ENCODE measurements at places on chromosomes 11 and 22.
A peak's percentile ranks its signal among the peaks of the same experiment; 100 is the strongest.

GRCh38 chr11:46894506-46894905 is 23.8 kb downstream of the LRP4 start:
- no peak for DNase-seq

DNA sequence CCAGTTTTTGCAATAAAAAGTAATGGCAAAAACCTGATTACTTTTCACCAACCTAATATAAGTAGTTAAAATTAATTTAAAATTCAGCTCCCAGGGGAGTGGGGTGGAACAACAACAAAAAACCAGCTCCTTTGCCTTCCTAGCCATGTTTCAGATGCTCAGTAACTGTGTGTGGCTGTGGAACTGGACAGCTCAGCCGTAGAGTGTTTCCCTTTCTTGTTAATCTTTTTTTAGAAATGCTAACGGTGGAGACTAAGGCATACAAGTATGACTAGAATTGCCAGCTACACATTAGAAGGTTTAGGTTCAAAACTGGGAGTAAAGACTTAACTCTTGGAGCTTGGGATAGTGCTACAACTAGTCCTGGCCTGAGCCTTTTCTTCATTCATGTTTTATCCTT is 45.0 kb downstream of the PPP6R3 start:
- no peak for DNase-seq

DNA sequence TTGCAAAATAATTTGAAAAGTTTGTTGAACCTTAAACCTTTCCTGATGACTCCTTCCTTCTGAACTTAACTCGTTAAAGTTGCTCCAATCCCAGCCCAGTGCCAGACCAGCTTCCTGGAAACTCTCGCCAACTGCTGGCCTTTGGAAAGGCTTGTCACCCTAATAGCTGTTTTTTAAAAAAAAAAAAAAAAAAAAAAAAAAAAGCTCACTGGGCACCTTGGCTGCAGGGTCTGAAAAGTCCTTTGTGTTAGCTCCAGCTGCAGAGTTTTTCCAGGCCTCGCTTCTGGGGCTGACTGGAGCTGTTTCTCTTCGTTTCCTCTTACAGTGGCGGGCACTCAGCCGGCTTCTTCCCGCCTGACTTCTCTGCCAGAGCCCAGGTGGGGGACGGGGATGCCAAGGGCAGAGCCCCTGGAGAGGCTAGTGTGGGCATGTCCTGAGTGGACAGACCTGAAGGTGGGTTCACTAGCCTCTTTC is 25.1 kb downstream of the KCNQ1OT1 start:
- no peak for DNase-seq

GRCh38 chr11:17591293-17591692 is 44.2 kb downstream of the OTOG start:
- no peak for DNase-seq

- no peak for DNase-seq
Measured at GRCh38 chr22:27378311-27378800, 423.2 kb downstream of the MN1 start.

GRCh38 chr11:114265122-114265878 is 30.9 kb upstream of the NNMT start:
- no peak for DNase-seq

- DNase-seq = no peak
Measured at GRCh38 chr22:30445438-30446145, 20.0 kb downstream of the MTFP1 start.

GRCh38 chr22:36154423-36154945 is 6.1 kb downstream of the APOL3 start:
- no peak for DNase-seq

GRCh38 chr11:130213143-130213978 is 53.8 kb downstream of the ST14 start:
- DNase-seq = peak; percentile 58

DNA sequence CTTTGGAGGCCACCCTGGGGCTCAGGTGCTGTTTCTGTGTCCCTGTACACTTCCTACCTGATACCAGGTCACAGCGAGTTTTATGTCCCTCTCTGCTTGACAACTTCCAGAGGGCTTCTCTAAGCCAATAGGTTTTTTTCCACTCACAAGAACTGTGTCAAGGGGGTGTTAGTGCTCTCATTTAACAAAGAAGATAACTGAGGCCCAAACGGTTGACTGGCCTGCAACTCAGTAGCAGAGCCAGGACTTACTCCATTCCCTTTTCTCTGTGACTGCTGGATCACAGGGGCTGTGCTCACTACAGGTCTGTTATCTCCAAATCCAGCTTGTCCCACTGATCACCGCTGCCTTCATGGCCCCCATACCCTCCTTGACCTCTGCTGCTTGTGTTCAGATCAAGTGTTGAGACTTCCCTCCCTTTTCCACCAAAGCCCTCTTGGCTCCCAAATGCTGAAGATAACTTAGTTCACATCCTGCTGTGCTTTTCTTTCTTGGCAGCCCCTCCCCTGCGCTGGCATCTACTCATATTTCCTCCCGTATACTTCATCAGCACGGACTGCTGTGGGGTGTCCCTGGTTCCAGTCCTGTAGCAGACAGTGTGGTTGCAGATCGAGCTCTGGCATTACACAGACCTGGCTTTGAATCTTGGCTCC is 41.3 kb downstream of the POU2F3 start:
- no peak for DNase-seq

DNA sequence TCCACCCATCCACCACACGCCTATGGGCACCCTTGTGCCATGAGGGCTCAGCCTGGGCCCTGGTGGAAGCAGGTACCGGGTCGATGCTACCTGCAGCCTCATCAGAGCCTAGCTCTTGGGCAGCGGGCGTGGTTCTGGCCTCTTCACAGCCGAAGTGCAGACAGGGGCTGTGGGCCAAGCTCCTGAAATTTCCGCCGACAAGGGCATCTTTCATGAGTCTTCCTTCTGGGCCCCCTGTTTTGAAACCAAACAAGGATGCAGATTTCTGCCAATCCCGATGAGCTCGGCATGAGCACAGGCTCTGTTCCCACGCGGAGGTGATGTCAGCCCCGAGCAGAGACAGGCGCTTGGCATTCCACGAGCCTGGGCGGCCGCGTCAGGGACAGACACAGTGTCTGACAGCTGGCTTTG is 22.6 kb upstream of the MGAT3 start:
- DNase-seq = no peak

DNA sequence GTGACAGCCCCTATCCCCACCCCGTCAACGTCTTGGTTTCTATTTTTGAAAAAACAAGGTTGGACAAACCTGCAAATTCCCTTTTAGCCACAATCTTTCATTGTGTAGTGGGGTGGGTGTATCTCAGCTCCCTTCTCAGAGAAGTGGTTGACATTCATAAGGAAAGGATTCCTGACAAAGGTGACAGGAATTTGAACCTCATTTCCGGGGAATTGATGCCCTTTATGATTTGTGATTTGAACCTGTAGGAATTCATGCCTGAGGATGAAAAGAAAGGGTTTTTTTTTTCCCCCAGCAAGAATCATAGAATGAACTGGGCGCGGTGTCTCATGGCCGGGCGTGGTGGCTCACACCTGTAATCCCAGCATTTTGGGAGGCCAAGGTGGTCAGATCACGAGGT is 14.5 kb downstream of the YPEL4 start:
- no peak for DNase-seq

DNA sequence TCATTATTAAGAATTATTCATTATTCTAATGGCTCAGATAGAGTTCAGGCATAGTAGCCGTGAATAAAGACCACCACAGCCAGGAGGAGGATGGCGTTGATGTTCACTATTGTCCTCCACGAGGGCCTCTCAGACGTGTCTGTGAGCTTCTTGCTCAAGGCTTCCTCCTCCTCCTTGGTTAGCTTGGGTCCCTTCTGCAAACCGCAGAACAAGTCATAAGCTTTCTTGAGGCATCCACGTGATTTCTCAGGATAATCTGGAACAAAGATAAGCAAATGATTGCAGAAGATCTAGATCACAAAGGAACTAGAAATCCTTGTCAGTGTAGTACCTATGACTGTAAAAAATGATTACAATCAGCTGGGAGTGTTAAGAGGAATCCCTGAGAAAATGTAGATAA is 13.6 kb upstream of the RFPL2 start:
- DNase-seq = peak; percentile 50

DNA sequence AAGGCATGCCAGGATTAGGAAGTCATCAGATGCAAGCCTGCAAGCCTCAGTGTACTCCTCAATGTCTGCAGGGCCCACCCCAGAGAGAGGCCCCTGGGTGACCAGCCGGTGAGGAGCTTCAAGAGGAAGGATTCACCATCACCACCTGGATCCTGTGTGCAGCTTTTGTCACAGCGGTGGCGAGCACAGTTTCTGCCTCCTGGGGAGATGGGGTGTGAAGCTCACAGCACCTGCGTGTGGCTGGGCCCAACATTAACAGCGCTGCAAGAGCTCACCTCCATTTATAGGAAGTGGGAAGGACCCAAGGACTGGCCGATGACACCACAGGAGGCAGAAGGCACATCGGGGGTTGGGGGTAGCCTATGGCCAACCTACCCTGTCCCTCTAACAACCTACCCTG is 235.3 kb downstream of the CTTN start:
- no peak for DNase-seq

DNA sequence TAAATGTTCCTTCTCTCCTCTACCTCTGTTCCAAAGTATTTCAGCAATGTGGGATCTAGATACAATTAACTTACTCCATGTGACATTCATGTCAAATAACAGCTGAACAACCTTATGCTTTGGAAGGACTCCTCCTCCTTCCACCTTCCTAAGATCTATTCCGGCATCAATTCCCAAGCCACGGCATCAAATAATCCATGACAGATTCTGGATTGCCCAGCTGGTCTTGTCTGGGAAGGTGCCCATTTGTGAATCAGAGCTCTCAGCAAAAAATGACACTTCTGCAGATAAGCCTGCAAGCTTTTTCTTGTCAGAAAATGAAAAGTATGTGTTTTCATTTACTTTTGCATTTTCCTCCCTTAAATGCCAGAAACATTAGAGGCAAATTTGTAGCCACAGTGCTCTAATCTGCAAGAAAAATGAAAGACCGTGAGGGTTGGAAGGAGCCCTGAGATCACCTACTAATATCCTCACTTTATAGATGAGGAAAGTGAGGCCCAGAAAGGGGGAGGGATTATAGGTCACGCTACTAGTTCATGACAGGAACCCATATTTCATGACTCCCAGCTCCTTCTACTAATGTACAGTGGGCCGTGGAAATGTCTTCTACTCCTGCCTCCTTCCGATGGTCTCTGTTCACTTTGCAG is 124.0 kb downstream of the ME3 start:
- DNase-seq = no peak

GRCh38 chr22:31715147-31715778 is 34.7 kb downstream of the PRR14L start:
- DNase-seq = no peak

DNA sequence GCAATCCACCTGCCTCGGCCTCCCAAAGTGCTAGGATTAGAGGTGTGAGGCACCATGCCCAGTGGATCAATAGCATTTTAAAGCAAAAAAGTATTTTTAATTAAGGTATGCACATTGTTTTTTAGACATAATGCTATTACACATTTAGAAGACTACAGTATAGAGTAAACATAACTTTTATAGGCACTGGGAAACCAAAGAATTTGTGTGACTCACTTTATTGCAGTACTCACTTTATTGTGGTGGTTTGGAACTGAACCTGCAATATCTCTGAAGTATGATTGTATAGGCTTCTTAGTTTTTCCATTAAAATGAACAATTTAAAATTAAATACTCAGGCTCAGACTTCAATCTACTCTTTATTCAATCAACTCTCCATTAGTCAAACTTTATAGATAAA is 17.5 kb upstream of the CD3E start:
- no peak for DNase-seq

DNA sequence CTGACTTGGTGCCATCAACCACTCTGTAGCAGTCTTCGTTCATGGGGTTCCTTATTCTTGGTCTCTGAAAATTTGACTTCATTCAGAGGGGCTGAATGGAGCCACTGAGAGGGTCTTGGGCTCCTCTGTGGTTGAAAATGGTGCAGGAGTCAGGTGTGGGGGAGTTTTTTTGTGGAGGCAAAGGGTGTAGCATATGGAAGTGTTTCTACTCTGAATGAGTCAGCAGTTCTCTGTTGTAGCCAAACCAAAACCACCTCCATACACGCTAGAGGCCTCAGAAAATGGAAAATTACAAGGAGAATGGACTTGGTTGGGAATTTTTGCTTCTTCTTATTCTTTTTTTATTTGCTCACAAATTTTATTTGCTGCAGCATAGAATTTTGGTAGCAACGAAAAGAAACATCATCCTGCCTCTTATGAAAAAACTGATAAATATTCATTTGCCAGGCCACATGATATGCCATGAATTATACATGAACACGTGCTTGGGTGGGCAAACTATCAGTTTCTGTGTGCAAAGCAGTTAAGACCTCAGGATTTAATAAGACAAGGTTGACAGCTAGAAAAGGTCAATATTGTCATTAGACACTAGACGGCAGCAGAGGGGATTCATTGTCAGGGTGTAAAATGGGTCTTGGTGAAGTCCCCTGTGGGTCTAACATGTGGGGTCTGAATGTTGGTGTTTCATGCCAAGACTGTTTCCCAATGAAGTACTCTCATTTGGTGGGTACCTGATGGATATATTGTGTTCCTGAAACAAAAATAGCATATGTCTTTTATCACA is 111.7 kb downstream of the MYO18B start:
- no peak for DNase-seq

GRCh38 chr22:38981005-38981991 is 849 bp upstream of the APOBEC3B start:
- no peak for DNase-seq

GRCh38 chr22:50153056-50153755 is 17.3 kb upstream of the PANX2 start:
- DNase-seq = no peak

GRCh38 chr22:46779651-46780050 is 17.2 kb downstream of the TBC1D22A start:
- no peak for DNase-seq

- DNase-seq = no peak
Measured at GRCh38 chr11:74142624-74143023, 28.2 kb downstream of the C2CD3 start.

GRCh38 chr11:59810189-59810910 is at the start of gene MRPL16:
Gene MRPL16 (minus strand): TSS chr11:59810778. CDS start chr11:59810658, 120 bp downstream.
- DNase-seq = peak; percentile 87

- peak; percentile 79 for DNase-seq
Measured at GRCh38 chr11:118699506-118700220, 20.2 kb upstream of the TREH start.

- DNase-seq = no peak
Measured at GRCh38 chr22:35422936-35423335, 23.0 kb downstream of the MCM5 start.

- DNase-seq = no peak
Measured at GRCh38 chr22:19889951-19890350, 35.3 kb upstream of the GNB1L start.

GRCh38 chr11:128704517-128704916 is 10.6 kb downstream of the FLI1 start:
- no peak for DNase-seq

GRCh38 chr11:99020352-99021225 is at the start of gene CNTN5:
Gene CNTN5 (plus strand): TSS chr11:99020949.
- no peak for DNase-seq

- peak; percentile 89 for DNase-seq
Measured at GRCh38 chr11:355581-356458, 13.5 kb upstream of the B4GALNT4 start.

GRCh38 chr22:46122511-46122971 is 27.8 kb upstream of the PPARA start:
- peak; percentile 54 for DNase-seq

GRCh38 chr22:43375951-43376455 is 32.8 kb upstream of the SCUBE1 start:
- DNase-seq = no peak

- peak; percentile 1 for DNase-seq
Measured at GRCh38 chr11:74085542-74085892, 76.6 kb upstream of the UCP3 start.

GRCh38 chr22:28798810-28799605 is 1.4 kb downstream of the XBP1 start:
- DNase-seq = peak; percentile 73
